Hippocampal formation (tissue), 2 donors: ENCODE measurements at places on chromosomes 2 and 18.

DNA sequence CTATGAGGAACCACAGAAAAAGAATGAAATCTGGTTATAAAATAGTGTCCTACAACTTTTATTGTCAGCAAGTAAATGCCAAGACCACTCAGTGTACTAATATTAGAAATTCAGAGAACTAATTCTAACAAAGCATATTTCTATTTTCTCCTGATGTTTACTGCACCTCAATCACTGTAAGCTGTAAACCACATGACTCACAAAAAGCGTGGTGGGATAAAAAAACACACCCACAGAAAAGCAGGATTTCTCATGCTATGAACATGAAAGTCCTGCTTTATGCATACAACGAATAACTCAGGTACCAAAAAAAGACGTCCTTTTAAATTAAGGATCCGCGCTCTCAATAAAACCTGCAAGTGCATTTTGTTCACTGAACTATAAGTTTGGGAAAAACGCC, 797 bp downstream of the TXNL4A start:
- DNase-seq, result no peak

- DNase-seq, result no peak
Observed at GRCh38 chr18:8351161-8351560, 258.1 kb upstream of the RAB12 start.

DNA sequence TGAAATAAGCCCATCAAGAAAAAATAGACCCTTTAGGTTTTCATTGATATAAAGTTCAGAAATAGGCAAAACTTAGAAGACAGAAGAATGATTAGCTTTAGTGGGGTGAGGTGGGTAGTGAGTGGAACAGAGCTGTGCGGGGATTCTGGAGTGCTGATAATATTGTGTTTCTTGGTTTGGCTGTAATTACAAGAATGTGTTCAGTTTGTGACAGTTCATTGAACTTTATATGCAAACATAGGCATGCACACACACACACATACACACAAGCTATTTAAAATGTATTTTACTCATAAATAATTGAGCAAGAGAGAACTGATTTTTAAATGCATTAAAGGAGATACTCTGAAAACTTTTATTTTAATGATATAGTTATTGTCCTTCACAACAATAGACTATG, 17.1 kb downstream of the ARHGAP15 start:
- no peak for DNase-seq

DNA sequence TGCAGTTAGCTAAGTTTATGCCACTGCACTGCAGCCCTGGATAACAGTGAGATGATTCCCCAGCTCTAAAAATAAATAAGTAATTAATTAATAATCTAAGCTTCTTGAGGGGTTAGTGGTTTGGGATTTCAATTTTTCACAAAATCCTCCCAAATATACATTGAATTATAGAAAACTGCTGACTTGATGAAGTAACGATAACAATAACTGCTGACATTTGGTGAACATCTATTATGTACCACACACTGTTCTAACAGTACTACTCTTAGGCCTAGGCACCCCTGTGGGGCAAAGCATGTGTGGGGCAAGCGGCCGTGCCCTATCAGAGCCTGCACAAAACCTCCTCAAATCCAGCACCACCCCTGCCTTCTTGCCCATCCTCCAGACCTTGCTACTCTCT, 245.8 kb upstream of the EPHA4 start:
- DNase-seq, result no peak

DNA sequence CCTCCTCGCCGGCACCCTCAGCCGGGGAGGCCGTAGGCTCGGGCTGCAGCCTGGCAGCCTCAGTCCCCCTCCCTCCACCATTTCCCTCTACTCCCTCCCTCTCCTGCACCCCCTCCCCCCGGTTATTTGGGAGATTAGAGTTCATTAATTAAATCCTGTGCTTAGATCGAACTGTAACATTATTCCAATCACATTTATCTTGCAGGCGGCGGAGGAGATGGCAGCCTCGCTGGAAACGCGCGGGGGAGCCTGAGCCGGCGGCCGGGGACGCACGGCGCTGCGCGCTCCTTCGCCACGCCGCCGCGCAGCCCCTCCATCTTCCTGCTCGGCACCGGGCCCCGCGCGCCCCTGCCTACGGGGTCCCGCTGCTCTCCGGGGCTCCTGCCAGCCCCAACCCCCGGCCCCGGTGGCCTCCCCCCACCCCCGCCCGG, at the start of gene ST8SIA3:
TSS of gene ST8SIA3 (plus strand) at position 287 of the 431 bp plus-strand sequence. CDS start 290 bp downstream, outside the sequence.
- DNase-seq, result no peak

DNA sequence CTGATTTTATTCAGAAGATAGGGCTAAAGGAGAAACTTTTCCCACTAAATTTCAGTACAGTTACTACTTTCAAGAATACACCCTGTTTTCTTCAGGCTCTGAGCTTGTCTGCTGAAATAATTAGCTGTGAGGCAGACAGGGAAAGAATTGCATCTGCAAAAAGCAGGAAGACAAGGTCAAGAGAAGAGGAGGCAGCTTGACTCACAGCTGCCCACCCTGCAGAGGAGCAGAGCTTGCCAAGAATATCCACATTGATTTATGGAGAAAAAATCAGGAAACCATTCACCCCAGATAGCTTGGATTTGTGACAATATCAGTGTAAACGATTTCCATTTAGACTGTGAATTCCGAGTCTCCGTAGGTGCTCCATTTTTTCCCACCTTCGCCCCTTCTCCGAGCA, 49.0 kb downstream of the ACTR2 start:
- DNase-seq, result no peak

DNA sequence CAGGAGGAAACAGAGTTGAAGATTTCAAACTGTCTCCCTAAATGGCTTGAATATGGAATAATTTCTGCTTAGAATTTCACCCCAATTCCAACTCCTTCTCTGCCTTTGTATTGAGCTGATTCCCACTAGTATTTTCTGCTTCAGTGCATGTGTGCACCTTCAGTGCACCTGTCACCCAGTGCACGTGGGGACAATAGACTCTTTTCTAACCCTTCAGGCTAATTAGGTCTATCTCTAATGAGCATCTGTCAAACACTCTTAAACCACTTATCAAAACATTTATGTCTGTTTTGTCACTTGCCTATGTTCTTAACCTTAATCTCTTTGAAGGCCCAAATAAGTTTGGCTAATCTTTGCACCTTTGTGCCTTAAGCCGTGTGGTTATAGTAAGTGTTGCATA, 232.0 kb upstream of the NETO1 start:
- DNase-seq, result no peak
